AG09319 (cell line): ENCODE measurements at places on chromosomes 1 and 21.

DNA sequence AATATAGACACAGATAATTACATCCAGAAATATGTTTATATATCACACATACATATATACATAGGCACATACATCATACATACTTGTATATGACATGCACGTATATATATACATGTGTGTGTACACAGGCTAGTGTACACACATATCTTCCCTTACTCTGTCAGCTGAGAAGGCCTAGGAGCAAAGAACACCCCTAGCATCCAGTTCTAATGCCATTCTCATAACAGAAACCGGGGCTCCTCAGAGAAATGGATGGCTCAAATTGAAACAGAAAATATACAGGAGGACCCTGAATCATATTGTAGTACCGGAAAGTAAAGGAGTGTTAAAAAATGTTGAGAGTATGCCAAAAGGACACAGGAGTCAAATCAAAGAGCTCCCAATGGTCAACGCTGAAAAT is 19.7 kb upstream of the HYI start:
- no peak for DNase-seq

DNA sequence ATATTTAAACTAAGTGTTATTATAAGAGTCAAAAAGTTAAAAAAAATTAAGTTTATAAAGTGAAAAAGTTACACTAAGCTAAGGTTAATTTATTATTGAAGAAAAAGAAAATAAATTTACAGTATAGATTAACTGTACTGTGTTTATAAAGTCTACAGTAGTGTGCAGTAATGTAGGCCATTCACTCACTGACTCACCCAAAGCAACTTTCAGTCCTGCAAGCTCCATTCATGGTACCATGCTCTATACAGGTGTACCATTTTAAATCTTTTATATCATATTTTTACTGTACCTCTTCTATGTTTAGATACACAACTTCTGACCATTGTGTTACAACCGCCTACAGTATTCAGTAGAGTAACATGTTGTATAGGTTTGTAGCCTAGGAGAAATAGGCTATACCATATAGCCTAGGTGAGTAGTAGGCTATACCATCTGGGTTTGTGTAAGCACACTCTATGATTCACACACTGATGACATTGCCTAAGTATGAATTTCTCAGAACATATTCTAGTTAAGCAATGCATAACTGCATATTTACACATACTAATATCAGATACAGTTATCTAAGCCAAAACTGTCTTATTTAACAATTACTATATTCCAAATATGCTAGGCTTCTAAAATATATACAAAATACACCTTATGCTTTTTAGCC is 80.6 kb upstream of the GFI1 start:
- no peak for DNase-seq

GRCh38 chr1:205680073-205680851 is at the start of gene SLC45A3:
TSS of gene SLC45A3 (minus strand) at chr1:205680509. CDS start at chr1:205664656, 15,853 bp downstream.
- no peak for DNase-seq

DNA sequence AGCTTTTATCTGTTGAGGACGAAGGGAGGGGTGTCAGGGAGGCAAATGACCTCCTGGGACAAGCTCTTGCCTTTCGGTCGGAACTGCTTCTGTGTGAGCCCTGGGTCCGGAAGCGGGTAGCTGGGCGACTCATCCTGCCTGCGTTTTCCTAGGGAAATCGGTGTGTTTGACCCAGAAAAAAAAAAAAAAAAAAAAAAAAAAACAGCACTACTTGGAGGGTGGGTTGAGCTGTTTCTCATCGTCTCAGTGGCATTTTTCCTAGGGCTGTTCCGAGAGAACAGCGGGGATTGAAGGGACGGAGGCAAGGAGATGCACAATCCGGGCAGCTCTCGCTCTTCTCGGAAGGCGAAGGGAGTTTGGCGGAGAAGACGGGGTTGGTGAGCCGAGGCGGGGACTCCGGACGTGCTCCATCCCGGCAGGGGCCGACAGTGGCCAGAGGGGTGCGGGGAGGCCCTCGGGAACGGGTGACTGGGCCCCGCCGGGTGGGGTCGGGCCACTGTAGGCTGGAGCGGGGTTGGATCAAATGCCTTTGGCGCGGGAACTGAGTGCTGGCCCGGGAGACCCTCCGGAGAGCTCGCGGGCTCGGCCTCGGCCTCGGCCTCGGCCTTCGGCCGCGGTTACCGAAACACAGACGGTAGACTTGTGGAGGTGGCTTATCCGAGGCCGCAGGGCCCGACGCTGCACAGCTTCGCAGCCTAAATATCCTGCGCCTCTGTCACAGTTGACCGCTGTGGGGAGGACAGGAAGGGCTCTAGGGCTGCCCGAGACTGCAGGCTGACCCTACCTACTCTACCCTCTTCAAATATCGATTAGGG is 2.4 kb upstream of the BARHL2 start:
- DNase-seq = no peak

GRCh38 chr1:63046539-63046938 is 262.6 kb downstream of the ATG4C start:
- DNase-seq = no peak

- DNase-seq = no peak
Measured at GRCh38 chr1:200207711-200208126, 180.2 kb downstream of the NR5A2 start.

DNA sequence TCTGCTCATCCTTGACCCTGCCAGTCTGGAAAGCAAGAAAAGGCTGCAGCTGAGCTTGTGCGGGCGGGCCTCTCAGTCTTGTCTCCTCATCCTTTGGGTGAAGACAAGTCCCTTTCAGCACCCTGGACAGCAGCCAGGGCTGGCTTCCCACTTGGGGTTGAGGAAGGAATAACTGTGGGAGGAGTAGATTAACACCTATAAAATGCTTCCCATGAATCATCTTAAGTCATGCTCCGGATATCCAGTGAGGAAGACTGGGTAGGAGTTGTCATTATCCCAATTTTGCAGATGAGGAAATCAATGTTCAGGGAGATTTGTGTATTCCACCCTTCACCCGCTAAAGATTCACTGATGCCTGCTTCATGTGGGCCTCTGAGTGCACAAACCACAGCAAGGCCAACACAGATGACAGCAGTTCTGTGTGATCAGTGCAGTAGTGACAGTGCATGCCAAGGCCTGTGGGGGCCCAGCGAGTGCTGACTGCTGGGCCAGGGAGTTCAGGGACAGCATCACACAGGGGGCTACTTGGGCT is 20.1 kb upstream of the COL16A1 start:
- no peak for DNase-seq

- no peak for DNase-seq
Measured at GRCh38 chr1:45862008-45862407, 58.6 kb downstream of the MAST2 start.

GRCh38 chr21:40719615-40720014 is 127.3 kb downstream of the DSCAM start:
- no peak for DNase-seq

GRCh38 chr1:156895927-156896326 is 2.4 kb downstream of the PEAR1 start:
- DNase-seq = no peak

- DNase-seq = no peak
Measured at GRCh38 chr1:207459008-207459407, 4.9 kb downstream of the CR2 start.

DNA sequence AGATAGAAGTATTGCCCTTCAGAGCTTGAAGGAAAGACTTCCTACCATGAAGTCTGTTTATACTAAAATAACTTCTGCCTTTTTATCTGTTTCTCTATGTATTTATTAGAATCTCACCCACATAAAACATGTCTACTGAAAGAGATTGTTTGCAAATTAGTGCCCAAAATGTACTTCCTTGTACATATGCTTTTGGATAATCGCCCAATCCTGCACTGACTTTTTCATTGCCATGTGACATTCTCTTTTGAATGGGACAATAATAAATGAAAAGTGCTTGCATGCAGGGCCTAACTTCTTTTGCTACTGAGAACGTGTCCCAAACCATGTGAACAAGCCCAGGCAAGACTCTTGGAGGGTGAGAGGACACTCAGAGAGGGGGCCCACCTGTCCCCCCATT is 711.6 kb upstream of the ADAMTS5 start:
- DNase-seq = no peak

DNA sequence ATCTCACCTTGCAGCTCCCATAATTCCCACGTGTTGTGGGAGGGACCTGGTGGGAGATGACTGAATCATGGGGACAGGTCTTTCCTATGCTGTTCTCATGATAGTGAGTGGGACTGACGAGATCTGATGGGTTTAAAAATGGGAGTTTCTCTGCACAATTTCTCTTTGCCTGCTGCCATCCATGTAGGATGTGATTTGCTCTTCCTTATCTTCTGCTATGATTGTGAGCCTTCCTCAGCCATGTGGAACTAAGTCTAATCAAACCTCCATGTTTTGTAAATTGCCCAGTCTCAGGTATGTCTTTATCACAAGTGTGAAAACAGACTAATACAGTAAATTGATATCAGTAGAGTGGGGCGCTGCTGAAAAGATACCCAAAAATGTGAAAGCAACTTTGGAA is 195.7 kb downstream of the SLC44A5 start:
- no peak for DNase-seq

DNA sequence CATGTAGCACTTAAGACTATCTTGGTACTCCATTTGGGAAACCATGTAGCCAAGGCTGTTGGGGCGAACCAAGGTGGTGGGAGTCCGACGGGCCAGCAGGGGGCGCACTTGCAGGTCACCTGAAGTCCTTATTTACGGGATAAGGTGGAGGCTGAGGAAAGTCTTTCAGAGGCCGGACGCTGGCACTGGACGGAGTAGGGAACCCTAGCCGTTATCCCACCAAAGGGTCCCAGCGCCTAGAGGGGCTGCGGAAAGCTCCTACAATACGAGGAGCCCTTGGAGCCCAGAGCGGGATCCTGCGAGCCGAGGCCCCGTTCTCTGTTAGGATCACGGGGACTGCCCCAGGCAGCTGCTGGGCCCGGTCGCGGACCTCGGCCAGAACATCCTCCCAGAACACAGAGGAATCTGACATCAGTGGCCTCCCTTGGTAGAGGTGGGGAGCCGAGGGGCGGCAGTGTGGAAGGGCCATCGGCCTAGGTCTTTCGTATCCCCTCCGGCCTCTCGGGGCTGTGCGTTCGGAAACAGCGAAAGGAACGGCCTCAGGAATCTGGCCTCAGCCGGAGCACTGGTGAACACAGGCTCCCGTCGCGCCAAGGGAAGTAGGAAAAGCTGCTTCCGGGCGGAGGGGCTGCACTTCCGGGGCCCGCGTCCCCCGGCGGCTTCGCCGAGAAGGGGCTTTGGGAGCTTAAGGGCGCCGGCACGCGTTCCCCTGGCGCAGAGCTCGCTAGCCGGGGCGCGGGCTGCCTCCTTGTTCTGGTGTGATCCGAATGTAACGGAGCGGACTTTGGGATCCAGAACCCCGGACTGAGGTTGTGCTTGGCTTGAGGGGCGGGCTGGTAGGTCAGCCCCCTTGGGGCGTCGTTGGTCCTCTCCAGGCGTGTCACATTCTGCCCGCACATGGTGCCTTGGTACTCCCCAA is 29.9 kb upstream of the RPTN start:
- DNase-seq = no peak

DNA sequence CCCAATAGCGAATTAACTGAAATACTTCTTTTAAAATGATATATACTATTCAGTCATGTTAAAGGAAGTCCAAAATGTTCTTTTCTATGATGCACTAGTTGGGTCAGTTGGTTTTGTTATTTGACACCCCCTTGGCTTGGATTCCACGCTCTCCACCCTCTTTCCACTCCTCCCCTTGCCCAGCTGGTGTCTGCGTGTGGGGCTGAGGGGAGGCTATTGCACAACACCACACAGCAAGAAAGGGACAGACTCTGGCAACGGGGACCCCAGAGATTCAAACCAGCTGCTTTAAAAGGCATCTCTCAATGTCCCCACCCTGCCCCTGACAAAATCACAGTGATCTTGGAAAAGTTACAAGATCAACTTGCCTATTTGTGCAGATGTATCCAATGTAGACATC is 394.3 kb downstream of the TGFB2 start:
- DNase-seq = peak; percentile 51

DNA sequence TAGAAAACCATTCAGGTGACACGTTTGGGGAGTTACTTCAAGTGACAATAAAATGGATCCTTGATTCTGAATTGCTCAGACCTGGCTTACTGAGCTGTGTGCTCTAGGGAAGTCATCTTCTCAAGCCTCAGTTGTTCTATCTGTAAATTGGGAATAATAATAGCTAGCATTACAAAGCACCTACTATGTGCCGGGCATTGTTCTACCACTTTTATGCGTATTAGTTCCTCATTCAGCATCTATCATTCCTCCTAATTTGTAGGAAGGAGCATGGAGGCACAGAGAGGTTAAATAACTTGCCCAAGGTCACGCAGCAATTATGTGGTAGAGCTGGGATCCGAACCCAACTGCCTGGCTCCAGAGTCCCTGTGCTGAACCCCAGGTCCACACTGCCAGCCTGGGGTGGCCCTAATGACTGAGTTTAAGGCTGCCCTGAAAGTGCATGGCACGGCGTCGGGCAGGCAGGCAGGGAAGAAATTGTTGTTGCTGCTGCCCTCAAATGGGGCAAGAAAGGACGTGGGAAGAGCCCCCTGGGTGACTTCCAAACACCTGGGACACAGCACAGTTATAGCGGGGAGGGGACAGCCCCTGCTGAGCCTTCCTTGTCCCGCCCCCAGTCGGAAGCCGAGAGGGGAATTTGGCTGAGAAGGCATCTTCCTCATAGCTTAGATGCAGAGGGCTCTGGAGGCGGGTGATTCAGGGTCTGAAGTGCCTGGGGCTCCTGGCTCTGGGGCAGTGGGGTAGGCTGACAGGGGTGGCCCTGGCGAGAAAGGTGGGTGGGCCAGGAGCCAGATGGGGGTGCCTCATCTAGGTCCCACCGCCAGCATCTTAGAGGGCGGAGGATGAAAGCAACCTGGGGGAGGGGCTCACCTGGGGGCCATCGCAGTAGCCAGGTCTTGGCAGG is 86.5 kb upstream of the IFFO2 start:
- DNase-seq = no peak

- DNase-seq = no peak
Measured at GRCh38 chr1:3668585-3669300, 16.4 kb downstream of the TP73 start.
